ENCODE measurements at places on chromosomes 2 and 18.

GRCh38 chr2:232632229-232632903, 1.0 kb upstream of the EFHD1 start:
- no peak for DNase-seq

DNA sequence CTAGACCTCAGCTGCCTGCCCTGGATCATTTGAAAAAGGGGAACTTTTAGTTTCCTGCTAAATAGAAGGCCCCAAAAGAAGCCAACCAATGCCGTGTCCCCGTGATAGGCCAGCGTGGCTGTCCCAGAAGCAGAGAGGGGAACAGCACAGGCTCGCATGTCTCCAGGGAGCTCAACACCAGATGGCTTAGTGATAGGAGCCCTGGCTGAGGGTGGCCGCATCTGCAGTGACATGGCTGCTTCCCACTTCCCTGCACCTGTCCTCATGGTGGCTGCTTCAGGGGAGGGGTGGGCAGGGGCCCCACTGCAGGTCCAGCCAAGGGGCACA, 79.6 kb downstream of the MBP start:
- DNase-seq = no peak

DNA sequence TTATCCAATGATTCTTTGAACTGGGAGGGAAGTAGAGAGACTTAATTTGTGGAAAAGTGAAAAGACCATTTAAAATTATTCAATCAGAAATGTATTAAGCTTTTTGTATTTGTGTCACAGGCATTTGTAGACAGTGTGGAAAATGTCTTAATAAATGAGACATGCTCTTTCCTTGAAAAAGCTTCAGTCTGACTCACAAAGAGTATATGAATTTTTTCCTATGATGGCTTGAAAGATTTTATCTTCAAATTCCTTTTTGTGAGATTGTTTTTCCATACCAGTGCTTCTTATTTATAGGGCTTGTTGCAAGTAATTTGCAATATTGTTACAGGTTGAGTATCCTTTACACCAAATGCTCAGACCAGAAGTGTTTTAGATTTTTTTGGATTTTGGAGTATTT, 39.5 kb downstream of the STON1 start:
- no peak for DNase-seq

DNA sequence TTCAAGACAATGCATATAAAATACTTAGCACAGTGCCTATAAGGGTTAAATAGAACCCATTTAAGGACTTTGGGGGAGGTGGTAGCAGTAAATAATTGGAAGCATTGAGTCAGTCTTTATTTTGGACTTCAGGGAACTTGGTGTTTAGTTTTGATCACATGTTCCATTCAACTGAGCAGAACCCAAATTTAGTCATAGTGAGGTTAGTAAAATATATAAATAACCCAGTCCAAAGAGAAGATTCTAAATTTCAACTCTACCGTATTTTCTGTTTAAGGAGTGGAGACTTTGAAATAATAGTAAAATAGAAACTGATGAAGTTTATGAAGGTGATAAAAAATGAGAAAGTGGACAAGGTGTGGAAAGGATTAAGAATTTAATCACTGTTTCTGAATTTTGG, 19.7 kb downstream of the TWSG1 start:
- DNase-seq = no peak

GRCh38 chr2:40844353-40845277, 392.7 kb upstream of the SLC8A1 start:
- DNase-seq = no peak

- no peak for DNase-seq
Observed at GRCh38 chr2:12727065-12727464, 10.3 kb downstream of the TRIB2 start.

DNA sequence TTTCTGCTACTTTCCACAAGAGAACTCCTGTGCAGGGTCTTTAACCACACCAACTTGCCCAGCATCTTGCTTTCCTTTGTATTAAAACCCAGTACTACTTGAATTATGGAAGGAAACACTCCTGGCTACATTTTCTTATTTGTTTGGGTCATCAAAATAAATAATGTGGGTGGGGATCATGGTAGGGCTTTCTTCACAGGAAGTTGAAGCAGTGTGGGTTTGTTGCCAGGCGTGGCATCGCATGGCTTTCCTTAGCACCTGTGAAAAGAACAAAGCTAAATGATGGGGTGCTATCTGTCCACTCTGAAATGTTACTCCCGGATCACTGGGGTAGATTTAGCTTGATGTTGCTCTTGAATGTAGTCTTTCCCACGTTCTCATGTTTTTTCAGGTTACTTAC, 18.7 kb downstream of the ARHGAP25 start:
- no peak for DNase-seq

- DNase-seq = no peak
Observed at GRCh38 chr2:134436706-134437105, 182.8 kb downstream of the MGAT5 start.

- DNase-seq = no peak
Observed at GRCh38 chr2:69166812-69167468, 154.0 kb downstream of the ANTXR1 start.

DNA sequence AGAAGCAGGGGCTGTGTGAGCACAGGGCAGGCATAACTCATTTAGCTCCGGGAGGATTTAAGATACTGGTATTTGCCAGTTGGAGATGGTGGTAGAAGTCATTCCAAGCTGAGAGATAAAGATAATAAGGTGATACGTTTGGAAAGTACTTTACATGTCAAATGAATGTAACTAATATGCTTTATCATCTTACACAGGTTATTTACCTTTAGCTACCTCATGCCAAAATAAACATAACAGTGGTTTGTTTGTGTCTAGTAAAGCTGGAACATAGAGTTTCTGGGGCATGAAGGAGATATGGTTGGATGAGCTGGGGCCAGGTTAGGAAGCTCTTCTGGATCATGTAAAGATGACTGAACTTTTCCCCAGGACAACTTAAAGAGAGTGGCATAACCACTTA, 126.9 kb upstream of the PIK3C3 start:
- DNase-seq = no peak

- no peak for DNase-seq
Observed at GRCh38 chr2:50529600-50530218, 502.2 kb downstream of the NRXN1 start.

GRCh38 chr18:32922951-32923430, 150.2 kb upstream of the KLHL14 start:
- DNase-seq = no peak

GRCh38 chr2:162258686-162259085, 15.4 kb upstream of the FAP start:
- DNase-seq = no peak

DNA sequence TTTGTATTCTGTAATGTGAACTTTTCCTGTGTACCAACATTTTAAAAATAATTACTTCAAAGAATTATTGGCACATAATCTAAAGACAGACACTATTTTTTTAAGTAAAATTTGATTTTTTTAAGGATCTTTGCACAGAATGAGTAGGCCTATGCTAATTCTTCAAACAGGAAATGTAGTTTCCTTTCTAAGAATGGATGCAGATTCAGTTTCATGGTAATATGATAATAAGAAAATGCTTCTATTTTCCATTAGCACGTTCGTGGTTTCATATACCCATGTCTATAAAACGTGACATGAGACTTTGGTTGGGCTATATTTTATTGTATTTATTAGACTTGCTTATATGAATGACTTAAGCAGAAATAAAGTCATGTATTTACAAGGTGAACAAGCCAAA, 191.8 kb upstream of the RBBP8 start:
- DNase-seq = no peak

GRCh38 chr2:12623051-12623450, 93.7 kb upstream of the TRIB2 start:
- DNase-seq = no peak

- no peak for DNase-seq
Observed at GRCh38 chr2:181104512-181105115, 124.2 kb downstream of the UBE2E3 start.

DNA sequence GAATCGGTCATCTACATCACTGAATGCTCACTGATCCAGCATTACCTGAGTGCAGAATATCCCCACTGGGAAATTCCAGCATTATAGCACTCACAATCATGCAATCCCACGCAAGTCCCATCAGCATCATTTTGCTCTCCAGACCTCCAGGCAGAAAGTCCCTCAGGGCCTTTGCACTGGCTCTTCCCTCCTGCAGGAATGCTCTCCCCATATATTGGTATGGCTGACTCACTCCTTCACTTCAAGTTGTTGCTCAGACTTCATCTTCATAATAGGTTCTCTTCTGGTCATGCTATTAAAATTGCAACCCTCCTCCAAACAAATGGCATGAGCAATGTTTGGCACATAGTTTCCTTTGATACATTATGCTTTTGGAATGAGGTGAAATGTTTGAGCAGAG, 64.7 kb upstream of the CELF4 start:
- DNase-seq = no peak

- no peak for DNase-seq
Observed at GRCh38 chr2:26784570-26785234, 1.2 kb upstream of the CENPA start.

- no peak for DNase-seq
Observed at GRCh38 chr2:141021109-141021508, 1109.7 kb downstream of the LRP1B start.

DNA sequence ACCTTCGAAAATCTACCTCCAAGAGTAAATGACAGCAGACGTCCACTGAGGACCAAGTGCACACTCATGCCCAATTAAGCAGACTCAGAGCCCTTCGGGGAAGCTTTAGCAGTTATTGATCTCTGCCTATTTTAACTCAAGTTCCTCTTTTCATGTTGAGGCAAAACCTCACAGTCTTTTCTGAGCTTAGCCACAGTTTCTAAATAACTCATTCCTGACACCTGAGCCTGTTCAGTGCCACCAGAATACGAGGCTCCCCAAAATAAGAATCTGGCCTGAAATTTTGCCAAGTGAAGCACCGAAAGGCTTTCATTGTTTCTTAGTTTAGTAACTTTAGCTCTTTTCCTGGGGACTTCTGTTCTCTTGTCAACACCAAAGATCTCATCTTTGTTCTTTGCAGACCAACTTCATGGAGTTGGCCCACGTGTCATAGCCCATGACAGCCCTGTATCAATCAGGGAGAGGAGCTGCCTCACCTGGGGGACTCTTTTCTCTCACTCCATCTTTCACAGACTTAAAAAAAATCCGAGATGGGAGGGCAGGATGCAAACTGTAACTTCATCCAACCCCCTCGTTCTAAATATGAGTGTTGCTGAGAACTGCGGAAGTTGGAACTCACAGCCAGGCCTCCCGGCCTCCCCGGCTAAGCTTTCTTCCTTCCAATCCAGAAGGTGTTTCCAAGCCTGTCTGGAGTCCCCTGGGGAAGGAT, 22.2 kb downstream of the INPP5D start:
- no peak for DNase-seq

DNA sequence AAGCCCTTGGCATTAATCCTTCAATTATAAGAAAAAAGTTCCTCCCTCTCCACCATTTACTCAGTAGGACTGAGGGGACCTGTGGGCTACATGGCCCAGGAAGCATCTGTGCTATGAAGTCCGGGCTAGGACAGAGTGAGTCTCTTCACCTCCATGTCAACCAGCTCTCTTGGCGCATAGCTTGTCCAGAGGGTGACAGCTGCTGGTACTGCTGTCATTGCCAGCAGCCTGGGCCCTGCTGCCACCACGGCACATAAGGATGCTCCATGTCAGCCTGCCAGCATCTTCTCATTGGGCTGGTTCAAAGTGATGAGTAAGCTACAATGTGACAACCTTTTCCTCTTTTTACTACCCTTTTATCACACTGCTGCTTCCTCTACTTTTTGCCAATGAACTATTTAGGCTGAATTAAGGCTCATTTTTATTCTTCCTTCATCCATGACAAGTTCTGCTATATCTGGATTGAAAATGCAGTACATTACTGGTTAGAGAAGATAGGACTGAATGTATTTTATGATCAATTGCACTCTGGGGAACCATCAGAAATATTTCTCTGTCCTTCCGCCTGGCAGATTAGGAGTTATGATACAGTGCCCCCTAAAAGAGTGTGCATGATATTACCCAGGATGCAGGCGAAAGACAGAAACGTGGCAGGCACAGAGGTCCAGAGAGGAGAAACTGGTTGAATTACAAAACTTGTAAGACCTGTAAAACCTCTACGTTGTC, 258.9 kb upstream of the TNP1 start:
- DNase-seq = no peak

- DNase-seq = no peak
Observed at GRCh38 chr2:28095622-28096021, 205.1 kb downstream of the BABAM2 start.

DNA sequence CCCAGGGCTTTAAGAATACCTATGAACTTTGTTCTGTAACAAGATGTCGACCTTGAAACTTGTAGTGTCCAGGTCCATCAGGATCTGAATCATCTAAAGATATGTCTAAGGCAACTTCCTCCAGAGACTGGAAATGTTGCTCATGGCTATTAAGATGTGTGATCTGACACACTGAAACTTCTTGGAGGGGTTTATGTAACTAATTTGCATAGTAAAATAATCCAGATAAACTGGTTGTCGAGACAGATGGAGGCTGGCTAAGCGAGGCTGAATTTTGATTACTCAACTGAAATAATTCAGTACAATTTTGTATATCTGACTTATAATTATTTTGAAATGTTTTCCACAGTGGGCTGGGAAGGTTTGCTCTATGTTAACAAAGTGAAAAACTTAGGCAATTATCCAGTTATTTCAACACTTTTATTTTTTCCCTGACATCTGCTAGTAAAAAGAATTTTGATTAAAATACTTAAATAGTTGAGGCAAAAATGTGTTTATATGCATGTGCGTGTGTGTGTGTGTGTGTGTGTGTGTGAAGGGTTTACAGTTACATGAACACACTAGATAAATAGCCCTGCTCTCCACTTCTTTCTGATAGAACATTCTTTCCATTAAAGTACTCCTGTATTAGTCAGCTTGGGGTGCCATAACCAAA, 11.4 kb upstream of the MAP3K20 start:
- DNase-seq = no peak

DNA sequence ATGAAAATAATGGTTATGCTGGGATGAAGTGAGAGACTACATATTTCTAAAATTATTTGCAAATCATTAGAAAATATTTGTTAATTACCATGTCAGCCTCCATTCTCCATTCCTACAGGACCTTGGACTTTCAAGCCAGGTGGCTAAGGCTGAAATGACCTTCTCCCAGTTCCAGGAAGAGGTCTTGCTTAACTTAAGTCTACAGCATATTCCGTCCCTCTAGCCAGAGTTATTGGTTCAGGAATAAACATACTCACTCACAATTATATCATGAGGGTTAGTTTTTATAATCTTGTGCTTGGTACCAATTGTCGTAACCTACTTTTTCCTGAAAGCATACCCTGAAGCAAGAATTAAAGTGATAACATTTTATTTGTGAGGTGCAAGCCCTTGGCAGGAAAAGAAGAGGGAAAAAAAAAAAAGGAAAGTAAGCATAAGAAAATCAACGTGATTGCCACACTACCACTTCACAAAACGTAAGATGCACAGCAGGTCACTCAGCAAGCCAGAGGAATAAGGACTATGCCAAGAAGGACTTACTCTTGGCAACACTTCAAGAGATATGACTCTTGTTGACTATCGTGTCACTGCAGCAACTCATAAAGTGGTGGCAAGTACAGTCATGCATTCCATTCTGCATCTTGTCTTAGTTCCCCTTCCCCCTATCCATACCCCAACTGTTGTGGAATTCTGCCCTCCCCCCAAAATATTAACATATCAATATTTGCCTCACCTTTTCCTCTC, 479.1 kb downstream of the MBD2 start:
- no peak for DNase-seq
